ENCODE measurements at places on chromosomes 4 and X. TPM values are rescaled to one million over a fixed set of nuclear protein-coding genes. Genes with fewer than 3 reads are reported as not detected.

Gene CFAP99
- 0.49 TPM for total RNA-seq

Gene IBSP
- total RNA-seq: not detected

Gene GPR82
- 0.20 TPM for total RNA-seq

Gene LNX1
- total RNA-seq: 9.7 TPM

- DNase-seq: no peak
Observed at GRCh38 chrX:311156-312129, 7.2 kb downstream of the GTPBP6 start.

DNA sequence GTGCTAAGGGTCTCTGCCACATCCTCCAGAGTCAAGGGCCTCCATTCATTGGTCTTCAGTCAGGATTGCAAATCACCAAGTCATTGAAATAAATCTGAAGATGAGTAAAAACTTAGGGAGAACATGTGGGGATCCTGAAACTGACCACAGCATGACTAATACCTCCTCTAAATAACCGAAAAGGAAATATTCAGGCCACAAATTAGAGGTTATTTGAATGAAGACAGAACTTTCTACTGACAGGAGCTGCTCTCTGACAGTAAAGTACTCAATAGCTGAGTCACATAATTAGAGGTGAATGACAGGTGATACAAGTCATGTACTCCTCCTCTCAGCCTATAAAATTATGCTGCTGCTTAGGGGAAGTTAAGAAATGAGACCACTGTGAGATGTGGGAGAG lies 240.2 kb upstream of the F9 start:
- DNase-seq: no peak

DNA sequence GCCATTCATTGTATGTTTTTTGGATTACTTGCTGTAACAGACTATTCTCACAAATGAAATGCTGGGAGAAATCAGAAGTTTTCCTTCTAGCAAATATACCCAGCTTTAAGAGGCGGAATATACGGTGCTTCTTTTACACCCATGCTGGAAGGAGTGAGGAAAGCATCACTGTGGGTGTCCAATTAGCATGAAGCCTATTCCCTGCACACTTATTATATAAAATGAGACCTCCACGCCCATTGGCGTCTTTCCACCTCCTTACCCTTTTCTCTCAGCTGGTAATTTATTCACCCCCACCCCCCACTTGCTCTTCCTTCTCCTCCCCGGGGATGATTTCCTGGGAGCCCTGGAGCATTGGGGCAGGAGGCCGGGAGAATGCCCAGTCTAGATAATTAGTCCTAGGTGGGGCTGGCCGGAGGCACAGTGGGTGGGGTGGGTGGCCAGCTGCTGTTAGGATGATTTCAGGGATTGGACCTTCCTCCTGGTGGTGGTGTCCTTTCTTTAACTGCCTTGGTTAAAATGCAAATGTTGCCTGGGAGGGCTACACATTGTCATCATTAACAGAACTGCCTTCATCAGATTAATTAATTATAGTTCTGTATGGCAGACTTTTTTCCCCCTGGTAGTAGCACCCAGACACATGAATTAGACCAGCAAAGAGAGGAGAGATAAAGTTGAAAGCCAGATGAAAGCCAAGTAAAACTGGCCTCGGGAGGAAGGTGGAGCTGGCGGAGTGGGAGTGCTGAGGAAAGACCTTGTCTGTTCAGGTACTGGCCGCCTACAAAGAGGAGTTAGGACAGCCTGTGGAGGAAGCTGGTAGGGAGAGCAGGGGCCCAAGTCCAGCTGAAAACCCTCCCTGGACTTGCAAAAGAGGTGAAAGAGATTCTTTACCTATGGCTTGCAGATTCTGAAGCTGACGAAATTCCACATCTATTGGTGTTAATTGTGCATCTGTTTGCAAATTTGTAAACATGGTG lies 11.4 kb downstream of the SHROOM2 start:
- DNase-seq: no peak

GRCh38 chr4:102554482-102554881 lies 53.3 kb downstream of the NFKB1 start:
- no peak for DNase-seq

DNA sequence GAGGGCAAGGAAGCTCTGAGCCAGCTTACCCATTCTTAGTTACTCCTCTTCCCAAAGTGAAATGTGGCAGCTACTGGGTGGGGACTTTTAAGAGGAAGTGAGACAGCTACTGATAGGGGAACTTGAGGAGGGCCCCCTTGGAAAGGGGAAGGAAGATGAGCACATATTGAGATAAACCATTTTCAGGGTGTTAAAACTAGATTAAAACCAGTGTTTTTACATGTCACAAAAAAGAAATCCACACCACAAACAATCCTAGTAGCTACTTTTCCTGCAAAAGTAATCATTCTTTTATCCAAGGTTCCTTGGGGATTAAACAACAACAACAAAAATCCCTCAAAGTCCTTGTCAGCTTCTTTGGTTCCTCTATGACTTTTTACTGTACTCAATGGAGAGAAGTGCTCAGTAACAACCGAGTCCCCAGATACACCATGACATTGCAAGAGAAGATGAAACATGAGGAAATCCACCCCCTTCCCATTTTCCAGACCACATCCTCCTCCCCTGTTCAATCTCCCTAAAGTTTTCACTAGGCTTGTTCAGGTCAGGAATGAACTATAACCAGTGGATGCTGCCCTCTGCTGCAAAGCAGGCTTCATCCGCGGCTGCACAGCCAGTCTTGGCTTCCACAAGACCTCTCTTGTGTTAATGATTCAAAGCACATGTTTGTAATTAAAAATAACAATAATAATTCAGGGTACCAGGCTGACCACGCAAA lies 113.5 kb upstream of the TMEM164 start:
- no peak for DNase-seq

DNA sequence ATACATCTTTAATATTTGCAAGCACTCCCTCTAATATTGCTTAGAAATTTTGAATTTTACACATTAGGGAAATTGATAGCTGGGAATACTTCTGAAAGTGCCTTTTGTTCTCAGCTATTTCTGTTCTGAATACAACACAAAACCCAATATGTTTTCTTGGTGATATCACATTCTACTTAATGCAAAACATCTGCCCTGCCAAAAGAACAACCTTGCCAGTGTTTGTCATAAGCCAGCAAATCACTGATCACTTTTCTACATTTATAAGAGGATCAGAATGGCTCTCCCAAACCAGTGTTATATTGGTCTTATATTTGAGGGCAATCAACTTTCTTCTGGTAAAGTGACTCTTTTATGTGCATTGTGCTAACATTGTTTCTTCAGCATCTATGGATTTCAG lies 126.8 kb upstream of the APOOL start:
- DNase-seq: no peak

GRCh38 chr4:24322995-24323394 lies 261.4 kb downstream of the DHX15 start:
- no peak for DNase-seq

GRCh38 chrX:70252491-70252890 lies 7.5 kb downstream of the P2RY4 start:
- DNase-seq: no peak

- no peak for DNase-seq
Observed at GRCh38 chr4:170423137-170423536, 333.4 kb upstream of the AADAT start.
